CD8-positive, alpha-beta memory T cell (primary cell): ENCODE measurements at places on chromosomes 12 and 14. TPM values are rescaled to one million over a fixed set of nuclear protein-coding genes. Genes with fewer than 3 reads are reported as not detected.

CHGA gene
- total RNA-seq: not detected

SLC25A47 gene
- total RNA-seq: not detected

PELI2 gene
- 2.7 TPM for total RNA-seq

C3AR1 gene
- 2.0 TPM for total RNA-seq

NGB gene
- not detected for total RNA-seq

OASL gene
- 4.3 TPM for total RNA-seq

DLGAP5 gene
- 38.8 TPM for total RNA-seq

BCL11B gene
- 42.0 TPM for total RNA-seq

RACGAP1 gene
- total RNA-seq: 79.3 TPM

KDM5A gene
- total RNA-seq: 71.8 TPM

PTPRR gene
- not detected for total RNA-seq

CMA1 gene
- not detected for total RNA-seq

ERP27 gene
- 2.1 TPM for total RNA-seq

TAS2R46 gene
- 0.93 TPM for total RNA-seq

SLC35E3 gene
- 4.0 TPM for total RNA-seq

CYP27B1 gene
- total RNA-seq: 7.2 TPM

KRT5 gene
- not detected for total RNA-seq
